Stimulated activated CD4-positive, alpha-beta T cell treated with anti-CD3 and anti-CD28 coated beads, TNF-alpha, amount 100 ng/mL, for 24 hours (primary cell): ENCODE measurements at places on chromosomes 12 and 14.
A peak's percentile ranks its signal among the peaks of the same experiment; 100 is the strongest.

DNA sequence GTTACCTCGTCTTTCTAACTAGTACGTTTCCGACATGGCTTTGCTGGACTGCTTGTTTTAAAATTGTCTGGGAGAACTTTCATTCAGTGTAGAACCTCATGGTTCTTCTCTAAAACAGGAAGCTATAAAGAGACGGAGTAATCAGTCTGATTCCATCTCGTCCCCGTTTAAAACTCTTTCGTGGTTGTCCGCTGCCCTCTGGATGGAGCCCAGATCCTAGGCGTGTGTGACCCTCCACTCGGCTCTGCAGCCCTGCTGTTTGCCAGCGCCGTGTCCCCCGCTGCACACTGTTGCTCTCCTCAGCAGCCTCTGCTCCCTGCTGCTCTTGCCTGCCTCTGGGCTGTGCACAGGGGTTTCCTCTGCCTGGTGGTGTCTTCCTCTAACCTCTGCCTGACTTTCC, 50.2 kb downstream of the SLC8B1 start:
- DNase-seq = no peak

DNA sequence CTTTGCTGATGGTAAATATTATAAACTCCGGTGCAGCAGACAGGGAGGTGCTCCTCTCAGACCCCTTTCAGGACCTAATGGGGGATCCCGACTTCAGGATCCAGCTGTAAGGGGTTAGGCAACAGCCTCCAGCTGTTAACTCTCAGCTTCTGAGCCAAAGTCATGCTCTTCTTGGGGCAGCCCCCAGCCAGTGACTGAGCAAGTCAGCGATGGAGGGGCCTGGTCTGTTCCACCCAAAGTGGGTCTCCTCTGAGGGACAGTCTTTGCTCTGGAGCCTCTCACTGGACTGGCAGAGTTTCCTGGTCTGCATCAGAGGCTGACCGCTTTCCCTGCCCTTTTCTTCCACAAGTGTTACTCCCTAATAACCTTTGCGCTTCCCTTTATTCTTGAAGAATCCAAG, 184.2 kb upstream of the DIO3 start:
- no peak for DNase-seq

DNA sequence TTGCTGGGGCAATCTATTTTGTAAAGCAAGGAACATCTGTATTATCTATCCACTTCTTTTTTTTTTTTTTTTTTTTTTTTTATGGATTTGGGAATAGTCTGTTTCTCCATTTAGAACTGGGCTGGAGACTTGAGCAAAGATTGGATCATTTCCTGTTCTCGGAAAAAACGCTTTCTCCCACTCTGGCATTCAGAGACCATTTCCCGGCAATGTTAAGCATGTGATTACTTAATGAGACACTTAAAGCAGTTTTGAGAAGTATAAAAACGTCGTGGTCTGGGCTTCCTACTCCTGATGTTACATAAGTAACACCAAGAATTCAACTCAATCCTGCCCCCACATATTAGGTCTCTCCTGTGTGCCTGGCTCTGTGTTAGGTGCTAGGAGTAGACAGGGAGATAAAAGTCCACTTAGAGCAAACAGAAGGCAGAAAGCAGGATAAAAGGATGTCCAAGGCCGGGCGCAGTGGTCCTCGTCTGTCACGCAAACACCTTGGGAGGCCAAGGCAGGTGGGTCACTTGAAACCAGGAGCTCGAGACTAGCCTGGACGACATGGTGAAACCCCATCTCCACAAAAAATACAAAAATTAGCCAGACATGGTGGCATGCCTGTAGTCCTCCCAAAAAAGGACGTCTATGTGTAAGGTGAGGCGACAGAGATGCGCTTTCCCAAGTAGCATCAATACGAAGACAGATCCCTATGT, 152.1 kb upstream of the GSC start:
- DNase-seq = no peak

DNA sequence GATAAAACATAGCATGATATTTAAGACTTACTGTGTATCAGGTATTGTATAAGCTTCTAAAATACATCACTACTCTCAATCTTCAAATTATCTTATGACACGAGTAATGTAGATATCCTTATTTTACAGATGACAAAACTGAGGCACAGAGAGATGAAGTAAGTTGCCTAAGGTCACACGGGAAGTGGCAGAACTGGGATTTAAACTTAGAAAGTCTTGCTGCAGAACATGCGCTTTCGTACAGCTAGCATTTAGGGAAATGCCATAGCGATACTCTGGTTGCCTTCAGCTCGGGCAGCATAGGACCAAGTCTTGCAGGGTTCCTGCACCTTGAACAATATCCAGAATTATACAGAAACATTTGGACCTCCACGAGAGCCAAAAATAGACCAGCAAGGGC, 162.4 kb downstream of the BRMS1L start:
- DNase-seq = no peak

DNA sequence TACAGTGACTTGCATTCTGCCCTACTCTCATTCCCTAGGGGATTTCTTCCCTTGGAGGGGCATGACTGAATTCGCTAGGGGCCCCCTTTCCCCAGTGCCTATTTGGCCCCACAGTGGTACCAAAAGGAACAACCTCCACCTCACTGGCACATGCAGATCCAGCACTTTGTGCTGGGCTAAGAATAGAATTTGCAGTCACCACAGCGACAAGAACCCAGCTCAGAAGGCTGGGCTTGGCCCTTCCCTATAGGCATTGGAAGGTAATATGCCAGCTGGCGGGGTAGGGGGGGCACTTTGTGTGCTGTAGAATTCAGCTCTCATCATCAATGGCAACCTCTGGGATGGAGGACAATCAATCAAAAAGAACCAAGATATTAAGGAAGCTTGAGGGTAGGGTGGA, 13.9 kb downstream of the BAZ2A start:
- DNase-seq = no peak

DNA sequence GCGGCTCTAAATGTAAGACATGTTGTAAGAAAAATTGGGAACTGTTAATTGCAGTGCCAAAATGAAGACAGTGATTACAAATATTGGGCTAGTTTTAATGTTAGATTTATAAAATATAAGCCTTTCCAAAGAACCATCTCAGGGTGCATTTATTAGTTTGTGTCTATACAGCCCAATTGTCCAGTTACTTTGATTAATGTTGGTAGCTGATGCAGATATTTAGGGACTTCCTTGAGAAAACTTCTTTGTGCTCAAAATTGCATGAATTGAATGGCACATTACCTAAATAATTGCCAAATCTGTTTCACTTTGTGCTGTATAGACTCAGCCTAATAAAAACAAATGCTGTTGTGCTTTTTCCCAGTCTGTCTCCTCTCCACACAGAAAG, 83.7 kb downstream of the DAD1 start:
- no peak for DNase-seq

GRCh38 chr14:85865701-85866100, 335.8 kb downstream of the FLRT2 start:
- DNase-seq = no peak

DNA sequence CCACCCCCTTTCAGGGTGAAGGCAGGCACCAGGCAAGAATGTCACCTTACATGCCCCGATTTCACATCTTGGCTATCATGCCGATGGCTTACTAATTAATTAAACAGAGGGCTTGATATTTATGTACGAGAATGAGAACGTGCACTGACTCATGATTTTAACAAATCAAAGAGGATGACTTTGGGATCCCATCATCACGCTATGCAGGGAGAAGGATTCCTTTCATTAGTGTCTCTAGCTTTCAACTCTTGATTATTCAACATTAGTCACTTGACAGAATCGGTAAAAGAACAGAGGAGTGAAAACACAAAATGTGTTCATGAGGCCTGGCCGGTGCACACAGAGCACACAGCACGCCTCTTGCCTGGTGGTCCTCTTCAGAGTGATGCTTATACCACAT, 80.6 kb downstream of the PRKAB1 start:
- DNase-seq = no peak

- DNase-seq = no peak
Measured at GRCh38 chr12:47820631-47821345, 1.1 kb upstream of the HDAC7 start.

DNA sequence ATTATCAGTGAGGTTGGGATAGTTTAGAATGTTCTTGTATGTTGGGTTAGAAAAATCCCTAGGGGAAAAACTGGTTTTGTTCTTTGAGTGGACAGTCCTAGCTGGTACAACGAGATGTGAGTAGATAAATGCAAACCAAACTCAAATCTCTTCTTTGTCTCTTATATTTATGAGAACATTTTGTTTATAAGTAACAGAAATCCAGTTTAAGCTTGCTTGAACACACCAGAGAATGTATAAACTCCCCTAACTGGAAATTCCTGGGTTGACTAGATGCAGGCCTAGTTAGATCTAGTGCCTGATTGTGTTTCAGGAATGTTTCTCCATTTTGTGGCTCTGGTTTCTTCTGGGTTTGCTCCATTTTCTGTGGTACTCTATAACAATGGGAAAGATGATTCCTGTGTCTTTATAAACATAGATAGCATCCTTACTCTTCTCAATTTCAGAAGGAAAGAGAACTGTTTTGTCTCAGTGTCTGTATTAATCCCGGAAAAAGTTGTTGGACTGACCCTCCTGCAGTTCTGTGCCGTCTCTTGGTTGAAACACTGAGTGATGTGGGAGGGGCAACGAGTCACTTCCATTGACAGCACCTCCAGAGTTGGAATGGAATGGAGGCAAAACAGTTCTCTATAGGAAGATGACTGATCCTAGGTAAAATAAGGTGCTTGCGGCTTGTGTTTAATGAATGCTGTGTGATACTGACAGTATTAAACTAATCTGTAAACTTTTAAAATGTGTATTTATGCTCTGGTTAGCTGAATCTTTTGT, 244.8 kb downstream of the TMTC2 start:
- no peak for DNase-seq

- DNase-seq = no peak
Measured at GRCh38 chr12:47105914-47106674, 26.3 kb upstream of the AMIGO2 start.

GRCh38 chr12:50059440-50060119, 2.2 kb downstream of the ASIC1 start:
- DNase-seq = peak; percentile 67

DNA sequence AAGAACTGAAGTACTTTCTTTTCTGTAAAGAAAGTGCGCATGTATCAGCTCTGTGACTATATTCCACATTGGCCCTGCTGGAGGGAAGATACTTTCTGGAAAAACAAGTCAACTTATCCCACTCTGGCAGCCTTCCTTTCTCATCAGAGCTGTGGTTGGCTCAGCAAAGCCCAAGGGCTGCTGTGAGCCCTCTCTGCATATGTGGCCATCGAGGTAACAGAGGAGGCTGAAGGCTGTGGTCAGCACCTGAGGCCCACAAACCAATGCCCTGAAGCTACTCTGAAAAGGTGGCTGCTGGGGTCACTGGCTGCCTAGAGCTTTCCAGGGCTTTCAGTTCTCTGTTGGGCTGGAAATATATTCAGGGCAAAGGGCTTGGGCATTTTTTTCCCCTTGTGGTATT, 70.8 kb upstream of the IGF1 start:
- no peak for DNase-seq

DNA sequence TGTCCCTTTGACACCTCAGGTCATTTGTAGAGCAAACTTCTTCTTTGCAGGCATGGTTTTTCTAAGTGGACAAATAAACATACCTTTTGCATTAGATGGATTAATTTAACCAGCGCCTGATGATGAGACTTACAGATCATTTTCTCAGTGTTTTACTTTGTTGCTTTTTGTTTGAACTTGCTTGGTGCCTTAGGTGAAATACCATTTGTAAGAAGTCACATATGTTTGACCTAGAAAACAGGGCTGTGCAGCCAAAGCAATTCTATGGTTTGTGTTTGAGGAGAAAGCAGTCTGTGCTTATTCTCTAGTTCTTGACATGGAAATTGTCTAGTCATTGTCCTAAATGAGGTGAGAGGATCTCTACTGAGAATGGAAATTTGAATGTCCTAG, 111.1 kb downstream of the DIP2B start:
- no peak for DNase-seq

DNA sequence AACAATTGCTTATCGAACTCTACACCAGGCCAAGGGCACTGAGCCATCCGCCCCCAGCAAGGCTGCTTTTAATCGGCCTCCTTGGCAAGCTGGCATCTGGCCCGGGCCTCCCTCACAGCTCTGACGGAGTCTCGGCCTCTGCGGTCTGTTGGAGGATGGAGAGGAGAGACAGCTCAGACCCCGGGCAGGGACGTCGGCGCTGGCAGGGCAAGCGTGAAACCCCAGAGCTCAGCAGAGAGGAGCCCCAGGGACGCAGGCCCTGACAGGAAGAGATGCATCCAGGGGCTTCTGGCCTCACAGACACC, 17.5 kb downstream of the CAMKK2 start:
- no peak for DNase-seq

DNA sequence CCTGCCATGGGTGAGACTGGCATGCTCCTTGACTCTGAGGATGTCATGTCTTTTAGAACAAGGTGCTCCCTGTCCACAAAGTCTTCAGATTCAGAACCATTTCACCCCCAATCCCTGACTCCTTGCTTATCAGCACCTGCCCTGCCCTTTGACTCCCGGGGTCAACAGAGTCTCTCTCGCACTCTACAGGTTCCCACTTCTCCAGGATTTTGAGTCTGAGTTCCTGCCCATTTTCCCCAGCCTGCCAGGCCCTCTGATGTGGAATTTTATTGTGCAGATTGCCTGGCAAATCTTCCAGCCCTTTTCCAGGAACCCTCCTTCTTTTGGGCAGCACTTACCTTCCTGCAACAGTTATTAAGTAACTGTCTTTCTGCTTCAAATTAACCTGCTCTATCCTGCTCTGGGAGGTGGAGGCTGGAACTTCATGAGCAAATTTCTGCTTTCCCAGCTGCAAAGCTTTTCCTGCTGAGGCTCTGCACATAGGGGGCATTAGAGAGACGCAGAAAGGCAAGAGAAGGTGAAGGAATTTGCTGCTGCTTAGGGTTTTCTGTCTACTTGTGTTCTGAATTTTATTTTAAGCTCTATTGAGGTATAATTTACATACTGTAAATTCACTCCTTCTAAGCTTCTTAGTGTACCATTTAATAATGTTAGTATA, 259.1 kb downstream of the PCNX1 start:
- no peak for DNase-seq

- DNase-seq = no peak
Measured at GRCh38 chr14:34983786-34984185, 994 bp downstream of the SRP54 start.

DNA sequence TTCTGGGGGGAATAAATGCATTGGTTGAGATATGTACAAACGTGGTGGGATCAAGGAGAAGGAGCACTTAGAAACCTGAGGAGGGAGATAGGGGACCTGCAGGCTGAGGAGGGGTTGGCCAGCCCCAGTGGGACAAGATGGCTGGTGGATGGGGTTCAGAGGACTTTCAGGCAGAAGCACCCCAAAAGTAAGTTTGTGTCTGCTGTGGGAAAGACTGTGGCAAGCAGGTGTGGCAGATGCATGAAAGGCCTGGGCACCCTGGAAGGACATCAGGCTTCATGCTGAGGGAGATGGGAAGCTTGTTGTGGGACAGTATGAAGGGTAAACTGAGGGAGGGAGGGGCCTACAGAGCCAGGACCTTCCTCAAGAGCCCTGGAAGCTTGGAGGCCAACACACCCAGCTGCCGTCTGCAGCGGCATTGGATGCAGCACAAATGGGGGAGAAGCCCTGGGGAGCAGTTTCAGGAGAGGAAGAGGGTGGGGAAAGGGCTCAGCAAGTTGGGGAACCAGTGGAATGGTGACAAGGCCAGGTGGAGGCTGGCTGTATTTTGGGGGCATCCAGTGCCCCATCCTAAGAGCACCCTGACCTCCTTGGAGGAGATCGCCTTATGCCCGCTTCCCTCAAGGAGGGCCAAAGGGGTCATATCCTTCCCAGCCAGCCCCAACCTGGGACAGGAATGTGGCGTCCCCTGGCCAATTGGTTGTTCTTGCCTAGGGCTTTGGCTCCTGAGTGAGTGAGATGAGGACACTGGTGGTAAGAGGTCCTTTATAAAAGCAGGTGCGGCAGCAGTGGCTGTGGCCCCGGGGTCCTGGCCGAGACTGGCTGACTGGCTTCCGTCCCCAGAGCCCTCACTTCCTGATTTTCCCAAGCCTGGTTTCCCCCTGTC, 20.7 kb downstream of the NFKBIA start:
- no peak for DNase-seq
